ENCODE measurements at places on chromosomes 11 and 22. TPM values are rescaled to one million over a fixed set of nuclear protein-coding genes. Genes with fewer than 3 reads are reported as not detected.

LARGE1 gene
- total RNA-seq = 45.8 TPM

OR10D3 gene
- total RNA-seq = not detected

ACTN3 gene
- total RNA-seq = 0.49 TPM

IGHMBP2 gene
- total RNA-seq = 18.7 TPM

TEX12 gene
- 0.93 TPM for total RNA-seq

LRRC74B gene
- total RNA-seq = not detected

All from camera-type eye (tissue), 1 donor.